Activated T-helper 9 cell treated with anti-CD3 and anti-CD28 coated beads, Interleukin-2, amount 50 U/mL, for 16 hours (primary cell): ENCODE measurements at places on chromosomes 13 and 19.

GRCh38 chr13:80386002-80386401, 45.1 kb upstream of the SPRY2 start:
- no peak for DNase-seq

- no peak for DNase-seq
Measured at GRCh38 chr19:19297759-19298158, 22.6 kb downstream of the SUGP1 start.

DNA sequence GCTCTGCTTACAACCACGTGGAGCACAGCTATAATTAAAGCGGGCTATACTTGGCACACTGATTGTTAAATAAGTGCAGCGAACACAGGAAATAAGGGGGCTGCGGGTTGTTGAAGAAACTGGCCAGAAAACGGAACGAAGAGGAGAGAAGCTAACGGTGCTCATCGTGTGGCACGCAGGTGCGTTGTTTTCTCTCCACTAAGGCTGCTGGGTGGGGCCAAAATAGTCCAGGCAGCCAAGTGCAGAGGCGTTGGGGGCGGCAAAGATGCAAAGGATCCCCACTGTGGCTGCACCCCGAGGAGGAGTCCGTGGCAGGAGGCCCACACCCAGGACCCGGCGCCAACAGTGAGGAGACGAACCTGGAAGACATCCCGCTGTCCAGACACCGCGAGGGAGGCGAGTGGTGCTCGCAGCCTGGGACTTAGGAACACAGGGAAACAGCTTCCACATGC, 8.1 kb upstream of the ARL11 start:
- no peak for DNase-seq

DNA sequence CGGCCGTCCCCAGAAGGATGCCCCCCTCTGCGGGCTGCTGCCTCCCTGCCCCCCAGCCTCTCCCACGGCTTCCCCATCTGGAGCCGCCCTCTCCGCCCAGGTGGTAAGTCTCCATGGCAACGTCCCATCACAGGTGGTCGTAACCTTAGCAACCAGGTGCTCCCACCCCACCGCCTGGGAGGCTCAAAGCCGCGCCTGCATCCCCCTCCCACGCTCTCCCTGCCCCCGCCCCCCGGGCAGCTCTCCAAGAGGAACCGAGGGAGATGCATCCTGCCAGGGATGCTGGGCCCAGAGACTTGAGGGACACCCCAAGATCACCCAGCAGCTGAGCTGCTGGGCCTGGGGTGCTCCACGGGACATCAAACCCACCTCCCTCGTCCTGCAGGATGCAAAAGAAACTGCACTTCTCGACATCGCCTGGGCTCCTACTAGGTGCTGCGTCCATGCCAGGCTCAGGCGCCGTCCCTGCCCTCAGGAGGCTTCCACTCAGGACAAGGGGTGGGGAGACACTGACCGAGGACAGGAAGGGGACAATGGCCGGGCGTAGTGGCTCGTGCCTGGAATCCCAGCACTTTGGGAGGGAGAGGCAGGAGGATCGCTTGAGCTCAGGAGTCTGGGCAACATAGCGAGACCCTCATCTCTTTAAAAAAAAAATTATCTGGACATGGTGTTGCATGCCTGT, 5.0 kb upstream of the LINGO3 start:
- no peak for DNase-seq

DNA sequence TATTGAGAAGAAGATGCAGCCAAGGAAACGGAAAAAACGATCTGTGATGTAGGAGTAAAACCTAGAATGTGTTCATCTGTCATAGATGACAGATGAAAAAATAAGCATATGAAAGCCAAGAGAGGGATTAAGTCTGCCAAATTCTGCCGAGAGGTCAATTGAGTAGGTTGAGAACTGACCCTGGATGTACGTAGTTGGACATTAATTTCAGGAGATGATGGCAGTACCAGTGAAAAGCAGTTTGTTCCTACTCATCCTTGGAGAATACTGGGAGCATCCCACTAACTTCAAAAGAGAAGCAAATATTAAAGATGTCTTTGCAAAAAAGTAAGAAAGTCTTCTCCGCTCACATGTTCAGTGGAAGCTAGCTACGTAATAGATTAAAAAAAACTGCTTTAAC, 11.8 kb upstream of the FGF9 start:
- DNase-seq = no peak
